ENCODE measurements at places on chromosomes 3 and 15. TPM values are rescaled to one million over a fixed set of nuclear protein-coding genes. Genes with fewer than 3 reads are reported as not detected.

Gene ZIC1
- total RNA-seq = 0.84 TPM

Gene LRRC3B
- total RNA-seq = 8.2 TPM

Gene SEC22C
- total RNA-seq = 48.5 TPM

Gene DENND6A
- total RNA-seq = 35.4 TPM

Gene NUP210
- 78.9 TPM for total RNA-seq

GRCh38 chr3:15015456-15015855 is 49.7 kb downstream of the MRPS25 start:
- no peaks in the 10 kb centered on the region for H3K36me3 ChIP-seq
- H3K27ac ChIP-seq = no peak overlapping the region
- H3K4me1 ChIP-seq = no peaks in the 10 kb centered on the region
- no peak for DNase-seq
- H3K4me3 ChIP-seq = no peak overlapping the region

DNA sequence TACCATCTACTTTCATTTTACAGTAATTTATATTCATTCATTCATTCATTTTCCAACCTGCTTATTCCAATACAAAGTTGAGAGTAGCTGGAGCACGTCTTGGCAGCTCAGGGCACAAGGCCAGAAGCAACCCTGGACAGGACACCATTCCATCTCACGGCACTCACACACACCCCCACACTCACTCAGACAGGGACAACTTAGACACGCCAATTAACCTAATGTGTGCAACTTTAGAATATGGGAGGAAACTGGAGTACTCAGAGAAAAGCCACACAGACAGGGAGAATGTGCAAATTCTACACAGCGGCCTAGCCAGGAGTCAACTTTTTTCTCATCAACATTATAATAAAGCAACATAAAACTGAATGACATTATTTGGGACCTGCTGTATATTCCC is 46.7 kb downstream of the IGF2BP2 start:
- no peak overlapping the region for H3K27ac ChIP-seq
- no peak overlapping the region for H3K4me3 ChIP-seq
- H3K27me3 ChIP-seq = no peaks in the 10 kb centered on the region
- no peak for DNase-seq
- H3K4me1 ChIP-seq = peaks cover 35% of the 10 kb centered on the region

GRCh38 chr3:195021692-195022091 is 249.3 kb downstream of the XXYLT1 start:
- H3K4me1 ChIP-seq = no peaks in the 10 kb centered on the region
- no peak for DNase-seq
- H3K36me3 ChIP-seq = no peaks in the 10 kb centered on the region

DNA sequence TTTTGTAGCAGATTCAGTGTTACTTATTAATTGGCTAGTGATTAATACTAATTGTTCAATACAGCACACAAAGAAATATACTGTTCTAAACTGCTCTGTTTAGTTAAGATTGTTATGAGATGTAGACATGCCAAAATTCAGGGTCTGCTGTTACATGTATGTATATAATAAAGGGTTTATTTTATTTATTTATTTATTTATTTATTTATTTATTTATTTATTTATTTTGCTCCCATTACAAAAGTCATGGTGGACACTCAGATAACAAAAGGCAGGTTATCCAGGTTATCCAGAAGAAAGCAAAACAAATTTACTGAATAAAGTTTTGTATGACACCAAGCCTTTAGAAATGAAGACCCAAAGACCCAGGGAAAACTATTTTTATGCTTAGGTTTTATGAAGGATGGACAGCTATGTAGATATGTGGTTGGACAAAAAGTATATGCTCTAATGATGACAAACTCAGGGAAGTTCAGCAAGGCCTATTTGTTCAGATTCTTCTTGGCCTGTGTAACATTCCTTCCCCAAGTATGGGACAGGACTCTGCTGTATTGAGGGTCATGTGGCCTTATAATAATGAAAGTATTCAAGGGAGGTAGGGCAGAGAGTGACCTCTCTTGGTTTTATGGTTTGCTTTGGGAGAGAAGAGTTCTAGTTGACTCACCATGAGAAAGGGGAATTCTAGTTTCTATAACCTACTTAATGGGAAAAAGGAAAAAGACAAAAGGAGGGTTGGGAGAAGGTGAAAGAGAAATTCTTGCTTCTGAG is 1056.8 kb downstream of the ROBO2 start:
- no peak for DNase-seq
- H3K27ac ChIP-seq = no peak overlapping the region
- no peaks in the 10 kb centered on the region for H3K36me3 ChIP-seq
- no peak overlapping the region for H3K4me3 ChIP-seq

DNA sequence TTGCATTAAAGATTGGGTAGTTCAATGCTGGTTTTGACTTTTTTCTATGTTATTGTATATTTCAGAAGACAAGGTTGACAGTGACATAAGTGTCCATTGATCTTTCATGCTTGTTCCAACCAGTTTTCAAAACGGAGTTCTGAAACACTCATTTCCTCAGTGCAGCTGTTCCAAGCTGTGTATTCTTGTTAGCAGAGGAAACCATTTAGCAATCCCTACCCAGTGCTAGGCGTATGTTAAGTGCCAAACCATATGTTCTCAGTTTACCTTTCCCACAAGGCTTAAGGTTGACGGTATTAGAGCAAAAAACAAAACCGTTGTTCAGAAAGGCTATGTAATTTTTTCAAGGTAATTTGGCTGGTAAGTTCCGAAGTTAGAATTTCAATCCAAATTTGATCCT is 9.1 kb downstream of the ATOSA start:
- H3K4me1 ChIP-seq = no peaks in the 10 kb centered on the region
- DNase-seq = no peak
- no peaks in the 10 kb centered on the region for H3K36me3 ChIP-seq
- H3K27me3 ChIP-seq = no peaks in the 10 kb centered on the region
- H3K27ac ChIP-seq = no peak overlapping the region

GRCh38 chr3:13167064-13167743 is 94.0 kb upstream of the IQSEC1 start:
- no peak for DNase-seq
- no peaks in the 10 kb centered on the region for H3K4me1 ChIP-seq
- no peak overlapping the region for H3K4me3 ChIP-seq
- H3K27me3 ChIP-seq = no peaks in the 10 kb centered on the region
- no peaks in the 10 kb centered on the region for H3K36me3 ChIP-seq

DNA sequence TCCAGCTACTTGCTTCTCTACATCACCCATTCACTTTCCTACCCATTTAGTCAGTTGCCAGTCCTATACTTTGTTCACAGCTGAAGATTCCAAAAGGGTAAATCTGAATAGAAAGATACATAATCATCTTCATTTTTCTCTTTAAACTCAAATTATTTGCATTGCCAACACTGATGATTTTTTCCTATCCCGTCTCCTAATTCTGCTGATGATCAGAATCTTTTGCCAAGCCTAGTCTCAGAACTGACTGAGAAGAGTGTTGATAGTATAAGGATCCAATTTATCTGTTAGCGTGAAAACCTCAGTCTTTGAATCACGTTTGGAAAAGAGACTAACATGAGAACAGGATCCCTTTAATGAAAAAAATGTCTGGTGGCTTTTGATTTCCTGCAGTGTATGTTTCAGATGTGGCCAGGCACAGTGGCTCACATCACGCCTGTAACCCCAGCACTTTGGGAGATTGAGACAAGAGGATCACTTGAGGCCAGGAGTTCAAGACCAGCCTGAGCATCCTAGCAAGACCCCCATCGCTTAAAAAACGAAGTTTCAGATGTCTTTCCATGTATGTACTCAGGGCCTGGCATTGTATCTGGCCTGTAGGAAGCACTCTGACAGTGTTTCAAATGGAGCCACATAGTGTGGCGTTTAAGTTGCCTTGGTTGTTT is 169.4 kb downstream of the KLHL25 start:
- H3K27ac ChIP-seq = no peak overlapping the region
- H3K4me1 ChIP-seq = peaks cover 20% of the 10 kb centered on the region
- no peak overlapping the region for H3K4me3 ChIP-seq
- no peak for DNase-seq
- no peaks in the 10 kb centered on the region for H3K36me3 ChIP-seq
- no peaks in the 10 kb centered on the region for H3K27me3 ChIP-seq

- H3K4me1 ChIP-seq = no peaks in the 10 kb centered on the region
- no peak overlapping the region for H3K27ac ChIP-seq
- no peak for DNase-seq
- H3K36me3 ChIP-seq = no peaks in the 10 kb centered on the region
Measured at GRCh38 chr3:3599016-3599415, 200.2 kb upstream of the LRRN1 start.

- no peak overlapping the region for H3K4me3 ChIP-seq
- H3K4me1 ChIP-seq = peaks cover 22% of the 10 kb centered on the region
- peaks cover 4% of the 10 kb centered on the region for H3K27me3 ChIP-seq
- no peak overlapping the region for H3K27ac ChIP-seq
- no peak for DNase-seq
- no peaks in the 10 kb centered on the region for H3K36me3 ChIP-seq
Measured at GRCh38 chr15:88490036-88490435, 22.5 kb downstream of the MRPS11 start.

DNA sequence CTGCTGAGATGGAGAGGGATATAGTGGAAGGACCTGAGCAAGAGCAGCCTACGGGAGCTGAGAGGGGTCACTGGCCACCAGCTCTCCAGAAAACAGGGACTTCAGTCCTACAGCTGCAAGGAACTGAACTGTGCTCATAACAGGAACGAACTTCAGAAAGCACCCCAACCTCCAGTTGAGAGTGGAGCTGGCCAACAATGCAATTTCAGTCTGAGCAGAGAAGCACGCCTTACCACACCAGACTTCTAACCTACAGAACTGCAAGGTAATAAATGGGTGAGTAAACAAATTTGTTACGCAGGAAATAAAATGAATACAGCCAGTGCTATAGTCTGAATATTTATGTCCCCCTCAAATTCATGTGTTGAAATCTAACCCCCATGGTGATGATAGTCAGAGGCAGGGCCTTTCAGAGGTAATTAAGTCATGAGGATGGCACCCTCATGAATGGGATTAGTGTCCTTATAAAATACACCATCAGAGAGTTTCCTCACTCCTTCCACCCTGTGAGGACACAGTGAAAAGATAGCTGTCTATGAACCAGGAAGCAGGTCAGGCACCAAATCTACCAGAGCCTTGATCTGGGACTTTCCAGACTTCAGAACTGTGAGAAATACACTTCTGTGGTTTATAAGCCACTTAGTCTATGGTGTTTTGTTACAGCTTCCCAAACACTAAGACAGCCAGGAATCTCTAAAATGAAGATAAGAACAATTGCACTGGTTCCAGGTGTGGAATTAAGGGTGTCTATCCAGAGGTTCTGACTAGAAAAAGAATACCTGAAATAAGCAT is 58.6 kb downstream of the SYNM start:
- H3K4me1 ChIP-seq = peaks cover 5% of the 10 kb centered on the region
- no peak for DNase-seq
- no peak overlapping the region for H3K27ac ChIP-seq

DNA sequence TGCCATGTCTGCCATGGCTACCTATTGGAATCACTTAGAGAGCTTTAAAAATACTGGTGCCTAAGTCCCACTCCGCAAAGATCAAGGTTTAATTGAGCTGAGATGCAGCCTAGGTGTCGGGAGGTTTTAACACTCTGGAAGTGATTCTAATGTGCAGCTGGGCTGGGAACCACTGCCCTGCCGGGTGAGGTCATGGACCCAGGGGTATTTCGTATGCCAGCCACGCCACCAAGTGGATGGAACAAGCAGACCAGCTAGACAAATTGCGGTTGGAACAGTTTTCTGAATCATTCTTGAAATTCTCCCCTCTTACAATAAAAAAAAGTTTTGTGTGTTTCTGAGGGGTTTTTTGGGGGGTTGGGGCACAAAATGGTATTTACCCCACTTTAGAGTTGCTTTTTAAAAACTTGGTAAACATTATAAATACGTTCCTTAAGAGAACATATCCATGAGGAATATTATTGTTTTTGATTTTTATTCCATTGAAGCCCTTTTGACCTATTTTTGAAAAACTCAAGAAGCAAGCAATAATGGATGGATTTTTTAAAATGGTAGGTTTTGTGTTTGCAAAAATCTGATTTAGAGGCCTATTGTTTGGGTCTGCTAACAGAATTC is 66.2 kb upstream of the CSTA start:
- no peaks in the 10 kb centered on the region for H3K36me3 ChIP-seq
- H3K27me3 ChIP-seq = no peaks in the 10 kb centered on the region
- H3K4me1 ChIP-seq = no peaks in the 10 kb centered on the region

- H3K27me3 ChIP-seq = no peaks in the 10 kb centered on the region
- no peak overlapping the region for H3K4me3 ChIP-seq
- no peak for DNase-seq
- no peak overlapping the region for H3K27ac ChIP-seq
Measured at GRCh38 chr3:177673112-177673914, 476.0 kb upstream of the TBL1XR1 start.

DNA sequence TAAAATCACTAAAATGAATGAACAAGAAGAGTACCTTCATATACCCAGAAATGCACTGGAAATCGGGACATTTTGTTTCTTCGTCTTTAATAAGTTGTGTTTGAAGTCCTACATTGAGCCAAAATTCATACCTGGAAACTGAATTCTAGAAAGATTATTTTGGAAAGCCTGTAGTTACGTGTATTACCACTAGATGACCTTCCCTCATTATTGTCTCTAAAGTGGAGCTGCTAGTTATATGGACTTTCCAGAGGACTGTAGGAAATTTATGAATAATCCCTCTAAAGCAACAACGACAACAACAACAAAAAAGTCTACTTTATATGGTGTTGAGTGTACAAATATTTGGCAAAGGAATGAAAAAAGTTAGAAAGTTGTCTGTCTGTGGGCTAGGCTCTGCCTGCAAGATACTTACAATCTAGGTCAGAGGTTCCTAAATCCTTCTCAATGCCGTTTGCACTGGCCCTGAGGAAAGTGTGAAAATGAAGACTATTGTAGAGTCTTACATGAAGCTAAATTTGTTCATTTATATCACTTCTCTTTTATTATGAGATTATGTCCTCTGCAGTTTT is 234.8 kb upstream of the NR2E3 start:
- H3K36me3 ChIP-seq = no peaks in the 10 kb centered on the region
- H3K4me1 ChIP-seq = no peaks in the 10 kb centered on the region
- H3K4me3 ChIP-seq = no peak overlapping the region
